Adrenal gland (tissue), 19 donors: ENCODE measurements at places on chromosomes 1 and 21. TPM values are rescaled to one million over a fixed set of nuclear protein-coding genes. Genes with fewer than 3 reads are reported as not detected.

- no peak for DNase-seq
Measured at GRCh38 chr1:59664166-59664565, 150.6 kb upstream of the HOOK1 start.

GRCh38 chr1:30416221-30416820 is 307.1 kb downstream of the MATN1 start:
- DNase-seq = no peak

The CELA2B gene
- not detected for total RNA-seq

DNA sequence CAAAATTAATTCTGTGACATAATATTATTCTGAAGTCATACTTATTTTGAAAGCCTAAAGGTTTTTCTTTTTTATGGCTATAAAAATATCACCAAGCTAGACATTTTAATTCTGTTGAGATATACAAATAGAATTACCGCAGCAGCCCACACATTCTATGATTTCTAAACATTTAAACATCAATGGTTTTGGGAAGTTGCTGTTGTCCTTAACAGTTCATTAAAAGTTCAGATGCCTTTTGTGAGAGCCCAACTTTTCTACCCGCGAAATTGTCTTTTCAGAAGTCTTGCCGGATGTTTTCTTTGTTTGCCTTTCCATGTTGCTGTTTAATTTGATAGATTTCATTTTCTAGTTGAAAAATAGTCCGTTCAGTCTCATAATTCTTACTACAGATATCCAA is 40.5 kb downstream of the CDC14A start:
- DNase-seq = no peak

DNA sequence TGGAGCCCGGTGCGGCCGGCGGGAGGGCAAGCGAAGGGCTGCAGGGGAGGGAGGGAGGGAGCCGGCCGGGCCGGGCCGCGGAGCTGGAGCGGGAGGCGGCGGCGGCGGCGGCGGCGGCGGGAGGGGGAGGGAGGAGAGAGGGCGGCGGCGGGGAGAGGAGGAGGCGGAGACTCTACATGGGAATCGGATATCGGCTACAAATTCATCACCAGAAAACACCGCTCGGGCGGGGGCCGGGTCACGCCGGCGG is at the start of gene AKT3:
Gene AKT3, minus strand, starts transcription at position 42 of the 250 bp plus-strand sequence. CDS start 7,073 bp downstream, outside the sequence.
- peak; percentile 87 for DNase-seq

DNA sequence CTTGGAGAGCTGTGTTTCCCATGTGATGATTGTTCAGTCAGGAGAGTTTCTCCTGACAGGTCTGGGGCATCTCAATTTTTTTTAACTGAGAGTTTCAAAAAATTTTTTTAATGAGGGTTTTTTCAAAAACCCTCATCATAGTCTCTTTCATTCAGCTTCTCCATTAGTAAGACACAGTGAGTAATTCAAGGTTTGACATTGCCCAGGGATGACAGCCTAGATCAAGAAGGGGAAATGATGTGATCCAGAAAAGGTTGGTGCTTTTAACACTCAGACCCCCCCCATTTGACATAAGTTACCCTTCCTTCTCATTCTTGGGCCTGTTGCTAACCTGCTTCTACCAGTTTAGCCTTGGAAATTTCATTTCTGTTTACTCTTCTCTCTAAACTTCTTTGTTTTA is 189.4 kb upstream of the HOOK1 start:
- no peak for DNase-seq

The IBA57 gene
- total RNA-seq = 10.7 TPM
